SHP77 treated with DMSO at 0.1 percent for 48 hours (cell line): ENCODE measurements at places on chromosomes 1 and 21.

DNA sequence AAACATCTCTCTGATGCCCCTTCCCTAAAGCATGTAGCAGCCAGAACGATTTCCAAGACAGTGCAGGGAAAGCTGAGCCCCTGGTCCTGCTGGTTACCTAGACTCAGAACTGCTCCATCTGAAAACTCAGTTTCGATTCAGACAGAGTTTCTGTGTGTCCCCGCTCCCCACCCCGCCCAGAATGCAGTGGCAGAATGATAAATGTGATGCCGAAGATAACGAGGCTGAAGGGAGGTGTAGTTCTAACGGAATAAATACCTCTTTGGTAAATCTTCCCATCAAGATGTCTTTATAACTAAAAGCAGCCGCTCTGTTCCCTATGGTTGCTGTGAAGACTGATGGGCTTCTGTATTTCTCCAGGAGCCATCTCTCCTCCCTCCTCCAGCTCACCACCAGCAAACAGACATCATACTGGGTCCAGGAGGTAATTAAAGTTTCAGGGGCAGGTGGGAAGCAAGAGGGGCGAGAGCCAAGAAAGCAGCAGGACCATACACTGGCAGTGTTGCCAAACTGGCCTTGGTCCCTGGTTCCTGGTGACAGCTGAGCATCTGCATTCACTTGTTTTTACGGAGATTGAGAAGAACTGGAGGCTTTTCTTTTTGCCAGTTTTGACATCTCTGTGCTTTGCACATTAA, 76.9 kb downstream of the DDX20 start:
- DNase-seq: no peak

- no peak for DNase-seq
Measured at GRCh38 chr1:193479187-193479586, 292.8 kb upstream of the B3GALT2 start.

DNA sequence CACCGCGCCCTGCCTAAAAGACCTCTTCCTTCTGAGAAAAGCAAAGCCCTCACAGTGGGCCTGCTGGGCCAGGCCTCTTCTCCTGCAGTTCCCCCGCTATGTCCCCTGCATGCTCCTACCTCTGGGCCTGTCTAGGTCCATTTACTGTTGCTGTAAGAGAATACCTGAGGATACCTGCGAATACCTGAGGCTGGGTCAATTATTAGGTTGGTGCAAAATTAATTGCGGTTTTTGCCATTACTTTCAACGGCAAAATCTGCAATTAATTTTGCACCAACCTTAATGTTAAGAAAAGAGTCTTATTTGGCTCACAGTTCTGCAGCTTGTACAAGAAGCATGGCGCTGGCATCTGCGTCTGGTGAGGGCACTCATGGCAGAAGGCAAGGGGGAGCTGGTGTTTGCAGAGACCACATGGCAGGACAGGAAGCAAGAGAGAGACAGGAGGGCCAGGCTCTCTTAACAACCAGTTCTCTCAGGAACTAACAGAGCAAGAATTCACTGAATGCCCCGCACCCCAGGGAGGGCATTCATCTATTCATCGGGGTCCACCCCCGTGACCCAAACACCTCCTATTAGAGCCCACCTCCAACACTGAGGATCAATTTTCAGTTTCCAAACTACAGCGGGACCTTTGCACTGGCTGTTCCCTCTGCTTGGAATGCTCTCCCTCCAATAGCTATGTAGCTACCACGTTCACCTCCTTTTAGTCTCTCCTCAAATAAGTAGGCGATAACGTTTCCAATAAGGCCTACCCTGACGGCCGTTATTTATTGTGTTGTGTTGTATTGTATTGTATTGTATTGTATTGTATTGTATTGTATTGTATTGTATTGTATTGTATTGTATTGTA, 9.6 kb upstream of the UTS2 start:
- no peak for DNase-seq

DNA sequence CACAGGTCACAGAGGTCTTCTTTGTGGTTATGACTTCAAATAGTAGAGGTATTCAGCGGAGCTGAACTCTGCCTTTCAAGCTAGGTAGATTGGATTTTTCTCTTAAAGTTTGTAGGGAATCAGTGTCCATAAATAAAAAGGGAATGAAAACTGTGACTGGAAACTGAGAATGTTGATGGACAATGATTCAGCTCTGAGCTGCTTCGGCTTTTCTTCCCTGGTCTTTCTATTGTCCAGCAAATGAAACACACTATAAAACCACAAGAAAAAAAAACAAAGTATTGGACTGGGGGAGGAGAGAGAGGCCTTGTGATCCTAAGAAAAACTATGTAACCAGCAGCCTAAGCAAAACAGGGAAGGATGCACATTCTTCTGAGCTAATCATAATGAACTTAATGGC, 11.1 kb downstream of the TNNI3K start:
- no peak for DNase-seq

GRCh38 chr1:16924919-16925477, 3.3 kb downstream of the CROCC start:
- no peak for DNase-seq

GRCh38 chr1:44227211-44227610, 13.9 kb downstream of the DMAP1 start:
- DNase-seq: no peak

- peak; percentile 30 for DNase-seq
Measured at GRCh38 chr1:941588-942383, 17.3 kb downstream of the NOC2L start.

GRCh38 chr1:68745011-68745410, 248.1 kb upstream of the DEPDC1 start:
- DNase-seq: no peak

DNA sequence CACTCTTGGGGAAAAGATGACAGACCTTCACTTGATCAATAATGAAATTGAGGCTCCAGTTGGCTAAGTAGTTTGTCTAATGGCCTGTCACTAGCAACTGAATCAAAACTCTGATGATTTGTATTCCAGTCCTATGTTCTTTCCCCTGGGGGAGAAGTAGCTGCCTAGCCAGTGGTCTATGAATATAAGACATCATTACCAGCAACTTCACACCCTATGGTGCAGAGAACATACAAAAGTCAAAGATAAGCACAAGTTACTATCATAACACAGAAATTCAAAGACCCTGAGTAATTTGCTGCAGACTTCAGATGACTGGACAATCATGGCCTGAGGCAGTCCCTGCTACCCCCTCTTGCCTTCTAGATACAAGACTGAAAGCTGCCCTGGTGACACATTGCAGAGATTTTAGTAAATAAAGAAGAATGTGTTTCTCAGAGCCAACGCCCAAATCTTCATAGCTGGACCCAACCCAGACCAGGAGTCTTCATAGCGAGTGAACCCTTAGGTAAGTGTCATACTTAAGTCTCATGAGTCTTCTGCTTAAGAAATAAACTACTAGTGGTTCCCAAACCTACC, 993 bp downstream of the PDZK1 start:
- no peak for DNase-seq

- no peak for DNase-seq
Measured at GRCh38 chr1:187839873-187840272, 1011.1 kb downstream of the PLA2G4A start.

- DNase-seq: peak; percentile 2
Measured at GRCh38 chr1:57019236-57019839, 53.5 kb upstream of the C8B start.

DNA sequence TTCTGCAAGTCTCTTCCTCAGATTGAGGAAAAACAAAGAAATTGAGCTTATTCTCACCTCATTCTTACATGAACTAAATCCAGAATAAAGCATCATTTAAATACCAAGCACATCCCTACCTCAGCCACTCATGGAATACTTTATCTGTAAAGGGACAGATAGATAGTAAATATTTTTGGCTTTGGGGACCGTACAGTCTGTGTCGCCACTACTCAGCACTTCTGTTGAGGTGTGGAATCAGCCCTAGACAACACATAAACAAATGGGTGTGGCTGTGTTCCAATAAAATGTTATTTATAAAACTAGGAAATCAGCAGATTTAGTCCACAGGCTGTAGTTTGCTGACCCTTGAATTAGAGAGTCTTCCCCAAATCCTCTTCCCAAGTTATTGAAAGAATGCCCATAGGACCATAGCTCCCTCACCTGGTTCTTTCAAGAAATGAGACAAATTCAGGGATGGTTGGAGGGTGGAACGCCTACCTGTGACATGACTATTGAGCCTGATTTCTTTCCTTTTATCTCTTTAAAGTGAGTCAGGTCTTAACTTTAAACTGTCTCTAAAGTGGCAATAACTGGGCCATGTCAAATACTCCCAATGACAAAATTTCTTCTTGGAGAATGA, 878.5 kb downstream of the USP25 start:
- no peak for DNase-seq
